ENCODE measurements at places on chromosomes 1 and 21.

DNA sequence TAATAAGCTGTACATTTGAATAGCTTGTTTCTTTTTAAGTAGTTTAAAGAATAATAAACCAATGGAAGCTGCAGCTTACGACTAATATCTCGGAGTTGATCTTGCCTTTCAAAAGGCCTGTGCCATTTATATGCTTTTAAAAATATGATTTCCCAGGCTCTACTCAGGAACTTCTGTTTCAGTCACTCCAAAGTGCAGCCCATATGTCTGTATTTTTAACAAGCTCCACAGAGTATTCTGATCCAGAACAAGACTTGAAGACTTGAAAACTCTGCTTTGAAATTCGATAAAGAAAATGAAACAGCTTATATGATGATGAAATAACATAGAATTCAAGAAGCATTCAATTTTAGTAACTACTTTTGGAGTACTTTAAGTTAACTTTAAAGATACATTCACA, 79.1 kb upstream of the PLPPR4 start:
- H3K4me1 ChIP-seq, result no peaks in the 10 kb centered on the region
- no peak overlapping the region for H3K4me3 ChIP-seq
- DNase-seq, result no peak
- H3K27ac ChIP-seq, result no peak overlapping the region
- H3K36me3 ChIP-seq, result no peaks in the 10 kb centered on the region

- H3K4me3 ChIP-seq, result no peak overlapping the region
- no peaks in the 10 kb centered on the region for H3K36me3 ChIP-seq
- no peaks in the 10 kb centered on the region for H3K4me1 ChIP-seq
These were observed 608.7 kb upstream of the PLXNA2 start for GRCh38 chr1:208852911-208853310.

- no peaks in the 10 kb centered on the region for H3K36me3 ChIP-seq
- no peak overlapping the region for H3K27ac ChIP-seq
- no peaks in the 10 kb centered on the region for H3K4me1 ChIP-seq
- DNase-seq, result no peak
These were observed 568.4 kb downstream of the PLA2G4A start for GRCh38 chr1:187396929-187397796.

GRCh38 chr1:87717157-87717670, 388.5 kb downstream of the LMO4 start:
- no peaks in the 10 kb centered on the region for H3K36me3 ChIP-seq
- no peaks in the 10 kb centered on the region for H3K4me1 ChIP-seq
- no peaks in the 10 kb centered on the region for H3K27me3 ChIP-seq
- H3K4me3 ChIP-seq, result no peak overlapping the region
- H3K27ac ChIP-seq, result no peak overlapping the region
- DNase-seq, result no peak

DNA sequence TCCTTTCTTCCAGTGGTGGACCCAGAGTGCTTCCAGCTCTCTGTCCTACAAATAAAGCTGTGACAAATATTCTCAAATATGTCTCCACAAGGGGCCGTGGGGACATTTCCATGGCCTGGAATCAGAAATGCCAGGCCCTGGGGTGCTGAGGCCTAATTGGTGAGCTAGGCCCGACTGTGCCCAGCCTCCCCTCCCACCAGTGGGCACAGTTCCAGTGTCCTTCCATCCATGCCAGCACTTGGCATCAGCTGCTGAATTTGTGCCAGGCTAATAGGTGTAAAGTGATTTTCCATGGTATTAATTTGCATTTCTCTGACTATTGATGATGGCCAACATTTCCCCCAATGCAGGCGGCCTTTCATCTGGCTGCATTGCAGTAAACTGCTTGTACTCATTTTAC, 48.5 kb upstream of the B3GALT5 start:
- no peaks in the 10 kb centered on the region for H3K27me3 ChIP-seq
- H3K27ac ChIP-seq, result no peak overlapping the region
- H3K4me1 ChIP-seq, result no peaks in the 10 kb centered on the region
- DNase-seq, result no peak

DNA sequence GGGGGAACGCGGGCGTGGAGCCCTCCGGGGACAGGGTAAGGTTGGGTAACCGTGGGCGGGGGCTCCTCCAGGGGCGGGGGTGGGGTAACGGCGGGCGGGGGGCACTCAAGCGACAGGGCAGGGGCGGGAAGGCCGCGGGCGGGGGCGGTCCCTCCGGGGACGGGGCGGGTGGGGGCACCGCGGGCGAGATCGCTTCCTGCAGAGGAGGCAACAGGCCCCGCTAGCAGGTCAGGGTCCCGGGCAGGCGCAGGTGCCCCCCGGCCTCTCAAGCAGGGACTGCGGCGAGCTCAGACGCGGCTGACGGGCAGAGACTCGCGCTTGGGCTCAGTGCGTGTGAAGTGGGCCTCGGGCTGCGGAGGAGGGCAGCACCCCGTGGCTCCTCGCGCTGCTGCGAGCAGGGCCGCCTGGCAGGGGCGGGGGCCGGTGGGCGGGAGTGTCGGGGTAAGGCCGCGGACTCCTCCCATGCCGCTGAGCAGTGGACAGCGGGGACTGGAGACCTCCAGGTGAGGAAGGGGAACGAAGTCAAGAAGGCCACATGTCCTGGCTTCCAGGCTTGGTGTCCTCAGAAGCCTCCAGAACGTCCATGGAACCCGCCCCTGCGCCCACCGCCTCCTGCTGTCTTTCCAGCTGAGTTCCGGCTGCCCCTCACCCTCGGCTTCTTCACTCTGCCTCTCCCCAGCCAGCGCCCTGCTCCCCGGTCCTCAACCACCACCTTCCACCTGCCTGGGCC, 627 bp upstream of the GNB1 start:
- peak overlapping the region; percentile 57 for H3K4me3 ChIP-seq
- no peak for DNase-seq
- no peaks in the 10 kb centered on the region for H3K27me3 ChIP-seq
- peak overlapping the region; percentile 51 for H3K27ac ChIP-seq
- peaks cover 4% of the 10 kb centered on the region for H3K36me3 ChIP-seq

- peaks cover 4% of the 10 kb centered on the region for H3K4me1 ChIP-seq
- H3K36me3 ChIP-seq, result no peaks in the 10 kb centered on the region
- DNase-seq, result no peak
- no peak overlapping the region for H3K4me3 ChIP-seq
- no peak overlapping the region for H3K27ac ChIP-seq
These were observed 52.3 kb upstream of the DNAJC6 start for GRCh38 chr1:65256860-65257708.

All from Panc1 (cell line).